Left cardiac atrium (tissue), 4 donors: ENCODE measurements at places on chromosomes 4 and X. TPM values are rescaled to one million over a fixed set of nuclear protein-coding genes. Genes with fewer than 3 reads are reported as not detected.
A peak's percentile ranks its signal among the peaks of the same experiment; 100 is the strongest.

GRCh38 chr4:113292371-113293042, 243.1 kb downstream of the ANK2 start:
- peak; percentile 38 for DNase-seq

The FNIP2 gene
- 55.3 TPM for total RNA-seq

DNA sequence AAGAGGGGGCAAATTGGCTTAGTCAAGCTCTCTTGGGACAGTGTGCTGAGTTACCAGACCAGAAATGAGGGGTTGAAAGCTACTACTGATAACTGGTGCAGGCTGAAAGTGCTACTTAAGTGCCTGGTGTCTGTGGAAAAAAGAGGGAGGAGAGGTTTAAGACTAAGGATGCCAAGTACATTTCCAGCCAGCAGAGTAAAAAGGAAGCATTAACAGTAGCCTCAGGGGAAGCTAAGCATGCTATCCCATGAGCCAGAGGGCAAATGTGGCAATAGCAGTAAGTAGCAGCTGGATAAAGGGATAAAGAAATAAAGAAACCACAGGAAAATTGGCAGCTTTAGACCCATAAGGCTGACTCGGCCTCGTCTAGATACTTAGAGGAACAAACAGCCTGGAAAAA, 196.3 kb upstream of the MAB21L2 start:
- DNase-seq, result no peak

GRCh38 chr4:78432896-78433295, 118.7 kb upstream of the ANXA3 start:
- no peak for DNase-seq

DNA sequence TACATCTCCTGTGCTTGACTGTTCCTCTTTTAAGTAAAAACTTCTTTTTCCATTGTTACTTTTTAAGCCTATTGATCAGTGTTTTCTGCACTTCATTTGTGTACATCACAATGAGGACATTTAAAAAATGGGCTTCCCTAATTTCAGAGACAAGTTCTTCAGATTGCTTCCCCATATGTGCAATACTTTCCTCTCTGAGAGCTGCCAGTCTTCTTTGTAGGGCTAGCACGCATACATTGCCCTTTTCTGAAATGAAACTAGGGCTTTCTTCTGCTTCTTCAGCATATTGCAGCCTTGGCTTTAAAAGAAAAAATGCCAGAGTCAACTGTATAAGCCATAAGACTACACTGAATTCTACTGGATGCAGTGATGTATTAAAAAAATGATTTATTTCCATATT, 37.8 kb downstream of the FAT4 start:
- DNase-seq, result no peak

DNA sequence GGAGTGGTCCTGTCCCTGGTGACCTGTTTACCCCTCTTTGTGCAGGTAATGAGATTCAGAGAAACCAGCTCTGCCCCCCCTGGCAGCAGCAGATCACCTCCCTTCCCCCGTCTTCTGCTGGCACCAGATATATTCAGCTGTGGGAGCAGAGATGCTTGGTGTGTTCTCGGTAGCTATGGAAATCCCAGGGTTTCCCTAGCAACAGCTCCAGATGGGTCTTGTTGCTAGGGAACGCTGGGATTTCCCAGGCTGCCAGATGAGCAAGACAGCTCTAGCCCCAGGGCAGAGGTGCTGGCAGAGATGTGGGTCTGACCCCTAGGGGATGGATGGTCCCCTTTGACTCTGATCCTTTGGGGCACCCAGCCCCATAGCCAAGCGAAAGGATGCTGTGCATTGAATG, 20.2 kb downstream of the CETN2 start:
- no peak for DNase-seq

DNA sequence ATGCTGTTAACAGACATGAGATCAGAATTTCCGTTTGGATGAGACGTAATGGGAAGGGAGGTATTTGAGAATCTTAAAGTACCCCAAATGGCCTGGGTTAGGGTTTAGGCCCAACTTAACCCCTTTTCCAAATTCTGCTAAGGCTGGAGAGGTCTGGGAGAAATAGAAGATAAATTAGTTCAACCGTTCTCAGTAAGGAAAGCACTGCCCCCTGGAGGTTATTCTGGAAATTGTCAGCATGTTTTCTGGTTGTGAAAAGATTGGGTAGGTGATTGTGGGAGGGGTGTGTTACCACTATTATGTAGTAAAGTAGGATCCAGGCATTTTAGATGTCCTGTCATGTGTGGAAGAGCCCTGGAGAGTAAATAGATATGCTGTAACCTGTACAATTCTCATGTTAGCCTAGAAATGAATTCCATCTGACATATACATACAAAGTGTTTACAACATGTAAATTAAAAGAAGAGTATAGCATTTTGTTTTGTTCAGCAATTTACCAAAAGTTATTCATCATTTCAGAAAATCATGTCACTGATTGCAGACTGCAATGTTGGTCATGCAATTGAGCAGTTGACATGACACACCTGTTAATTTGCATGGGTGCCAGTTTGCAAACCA, 26.8 kb upstream of the GRXCR1 start:
- DNase-seq, result no peak

DNA sequence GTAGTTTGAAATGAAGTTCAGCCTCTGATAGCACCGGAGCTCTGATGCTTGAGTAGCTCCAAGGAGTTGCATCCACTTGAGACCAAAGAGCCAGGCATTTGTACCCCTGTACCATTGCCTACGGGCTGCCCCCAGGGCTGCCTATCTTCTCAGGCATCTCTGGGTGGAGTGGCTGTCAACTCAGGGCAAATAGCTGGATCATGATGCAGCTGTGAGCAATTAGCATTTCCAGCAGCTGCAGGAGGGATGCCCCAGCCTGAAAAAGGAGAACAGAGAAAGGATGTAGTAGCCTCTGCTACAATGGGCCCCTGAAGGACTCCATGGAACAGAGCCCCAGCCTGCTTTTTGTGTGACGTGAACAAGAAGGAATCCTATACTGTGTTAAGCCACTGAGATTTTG, 492.6 kb downstream of the BCOR start:
- no peak for DNase-seq

DNA sequence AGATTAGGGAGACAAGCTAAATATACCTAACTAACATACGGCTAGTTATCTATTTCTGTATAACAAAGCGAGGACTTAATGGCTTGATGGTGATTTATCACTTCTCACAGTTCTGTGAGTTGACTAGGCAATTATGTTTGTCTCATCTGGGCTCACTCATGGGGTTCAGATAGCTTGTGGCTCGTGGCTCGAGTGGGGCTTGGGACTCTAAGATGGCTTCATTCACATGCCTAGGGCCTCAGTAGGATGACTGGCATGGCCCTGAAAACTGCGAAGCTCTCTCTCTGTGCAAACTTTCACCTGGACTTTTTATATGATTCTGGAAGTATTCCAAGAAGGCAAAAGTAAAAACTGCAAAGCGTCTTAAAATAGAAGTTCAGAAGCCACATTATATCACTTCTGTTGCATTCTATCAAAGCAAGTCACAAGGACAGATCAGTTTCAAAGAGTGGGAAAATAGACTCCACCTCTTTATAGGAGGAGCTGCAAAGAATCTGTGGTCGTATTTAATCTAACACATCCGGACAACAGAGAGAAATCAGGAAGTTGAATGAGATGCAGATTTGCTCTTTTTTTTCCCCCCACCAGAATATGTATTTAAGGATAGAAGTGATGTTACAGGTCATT, 491.2 kb downstream of the INPP4B start:
- no peak for DNase-seq

The COL25A1 gene
- 0.74 TPM for total RNA-seq

DNA sequence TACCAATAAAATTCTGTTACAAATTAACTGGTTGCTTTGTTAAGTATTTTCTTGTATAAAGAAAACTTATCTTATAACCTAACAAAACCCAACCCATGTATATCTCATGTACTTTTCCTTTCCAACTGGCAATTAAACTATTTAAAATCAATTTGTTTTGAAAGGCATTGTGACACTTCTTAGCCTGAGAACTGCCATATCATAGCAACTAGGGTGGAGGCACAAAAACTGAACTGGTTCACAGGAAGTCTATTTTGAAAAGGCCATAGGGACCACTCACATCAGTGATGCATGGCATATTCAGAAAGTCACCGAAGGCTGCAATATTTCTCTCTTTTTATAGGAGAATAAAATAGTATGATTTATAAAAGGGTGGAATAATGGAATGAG, 40.5 kb upstream of the ARSJ start:
- no peak for DNase-seq

GRCh38 chr4:74619931-74620702, 174.2 kb downstream of the BTC start:
- no peak for DNase-seq

DNA sequence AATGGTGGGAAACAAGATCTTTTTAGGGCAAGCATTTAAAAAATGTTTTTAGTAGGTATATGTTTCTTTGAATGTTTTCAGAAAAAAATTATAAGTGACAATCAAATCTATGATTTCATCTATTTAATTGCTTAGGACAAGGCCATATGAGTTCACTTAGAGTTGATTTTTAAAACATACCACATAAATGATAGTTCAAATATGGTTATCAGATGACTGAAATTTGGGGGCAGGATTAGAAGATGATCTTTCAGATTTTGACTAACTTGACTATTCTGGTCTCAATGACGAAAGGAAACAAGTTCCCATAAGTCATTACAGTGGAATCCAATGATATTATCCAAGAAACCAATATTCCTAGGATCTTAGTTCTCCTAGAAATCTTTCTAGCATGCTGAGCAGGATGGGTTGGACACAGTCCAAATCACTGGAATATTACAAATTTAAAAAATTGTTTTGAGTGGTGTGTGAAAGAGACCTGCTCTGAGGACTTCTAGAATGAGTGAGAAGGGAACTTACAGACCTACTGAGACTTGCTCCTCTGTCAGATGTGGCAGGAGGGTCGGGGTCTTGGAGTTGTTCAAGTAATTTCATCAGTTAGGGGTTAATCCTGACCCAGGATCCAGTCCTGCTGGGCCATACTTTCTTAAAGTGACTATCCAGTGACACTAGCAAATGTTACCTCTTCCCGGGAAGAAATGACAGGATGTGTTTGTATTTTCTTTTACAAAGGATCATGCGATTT, 20.0 kb downstream of the RHOH start:
- DNase-seq, result no peak

The CFAP299 gene
- total RNA-seq, result not detected

DNA sequence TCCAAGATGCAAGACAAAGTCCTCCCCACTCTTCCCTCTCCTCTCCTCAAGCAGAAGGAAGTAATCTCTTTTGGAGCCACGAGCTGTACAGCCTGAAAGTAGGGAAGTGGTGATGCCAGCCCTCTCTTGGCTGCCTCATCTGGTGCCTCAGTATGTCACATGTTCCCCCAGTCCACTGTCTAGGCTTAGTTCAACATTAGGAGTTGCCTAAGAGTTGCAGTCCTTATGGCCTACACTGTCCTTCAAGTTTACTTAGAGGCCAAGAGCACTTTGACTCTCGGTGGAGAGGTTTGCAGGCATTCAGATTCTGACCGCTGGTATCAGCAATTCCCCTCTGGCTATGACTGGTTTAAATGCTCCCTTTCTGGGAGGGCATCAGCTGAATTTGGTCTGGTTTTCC, 735.6 kb downstream of the GLUD2 start:
- no peak for DNase-seq

DNA sequence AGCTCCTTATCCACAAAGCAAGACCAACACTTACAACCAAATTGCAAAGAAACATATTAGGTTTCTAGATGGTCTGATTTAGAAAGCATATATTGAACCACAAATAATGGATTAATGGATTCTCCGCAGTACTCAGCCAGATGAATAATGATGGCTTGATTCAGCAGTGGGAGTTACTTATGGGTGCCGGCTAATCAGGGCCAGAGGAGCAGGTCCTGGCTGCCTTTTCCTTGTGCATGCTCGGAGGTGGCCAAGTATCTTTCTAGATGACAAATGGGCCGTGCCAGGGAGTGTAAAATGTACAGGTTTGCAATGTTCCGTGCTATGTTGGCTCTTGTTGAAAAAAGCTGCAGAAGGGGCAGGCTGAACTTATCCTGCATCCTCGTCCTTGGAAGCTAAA, 70.2 kb downstream of the VCX3A start:
- DNase-seq, result no peak

The GPR101 gene
- not detected for total RNA-seq

The MAOA gene
- total RNA-seq, result 102 TPM

The CT45A10 gene
- total RNA-seq, result not detected

DNA sequence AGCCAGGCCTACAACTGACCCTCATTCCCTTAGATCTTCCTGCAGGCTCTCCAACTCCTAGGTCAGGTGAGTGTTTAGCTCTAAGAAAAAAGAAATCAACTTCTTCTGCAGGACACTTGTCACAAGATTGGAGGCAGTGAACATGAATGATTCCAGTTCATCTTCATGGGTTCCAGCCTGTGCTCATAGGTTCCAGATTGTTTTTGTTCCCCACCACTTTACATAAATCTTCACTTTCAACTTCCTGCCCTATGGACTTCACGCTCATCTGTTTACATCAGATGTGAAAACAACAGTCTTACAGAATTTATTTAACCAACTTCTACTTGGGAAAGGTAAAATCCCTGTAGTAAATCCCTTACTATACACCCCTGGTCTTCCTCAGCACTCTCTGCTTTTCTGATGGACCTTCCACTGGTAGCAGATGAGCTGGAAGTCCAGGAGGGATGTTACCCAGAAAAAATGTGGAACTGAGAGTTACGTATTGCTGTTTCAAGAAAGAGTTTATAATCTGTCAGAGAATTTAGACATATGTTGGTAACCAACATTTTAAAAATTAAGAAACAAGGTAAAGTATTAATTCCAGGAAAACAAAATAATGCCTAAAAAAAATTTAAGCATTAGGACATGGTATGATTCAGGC, 62.4 kb downstream of the ANAPC10 start:
- no peak for DNase-seq

The TASL gene
- 0.53 TPM for total RNA-seq

GRCh38 chr4:185201977-185202962, 1.5 kb downstream of the CFAP97 start:
- peak; percentile 43 for DNase-seq

The CLIC2 gene
- total RNA-seq, result 20.1 TPM

DNA sequence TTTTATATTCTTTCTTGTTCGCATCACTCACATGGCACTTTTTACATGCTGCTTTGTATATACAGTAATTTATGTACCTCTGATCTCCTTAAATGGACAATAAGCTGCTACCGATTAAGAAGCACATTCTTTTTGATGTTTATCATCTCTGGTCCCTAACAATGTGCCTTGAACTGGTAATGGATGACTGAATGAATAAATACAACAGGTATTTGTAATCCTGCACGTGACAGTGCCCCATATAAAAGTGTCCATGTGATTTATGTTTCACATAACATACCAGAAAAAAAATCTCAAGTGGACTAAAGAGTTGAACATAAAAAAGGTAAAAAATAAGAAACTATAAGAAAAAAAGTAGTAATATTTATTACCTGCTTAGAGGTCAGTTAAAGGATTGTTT, 7.7 kb upstream of the SLAIN2 start:
- no peak for DNase-seq

GRCh38 chr4:164531336-164531735, 222.6 kb upstream of the SMIM31 start:
- no peak for DNase-seq

- DNase-seq, result peak; percentile 52
Measured at GRCh38 chrX:129961180-129962083, 21.0 kb upstream of the BCORL1 start.

The TCEAL2 gene
- 2.7 TPM for total RNA-seq

- no peak for DNase-seq
Measured at GRCh38 chrX:16023790-16024734, 99.3 kb upstream of the GRPR start.

The NHS gene
- 2.0 TPM for total RNA-seq

The CRMP1 gene
- 1.9 TPM for total RNA-seq

The MXRA5 gene
- total RNA-seq, result 5.3 TPM
